ENCODE measurements at places on chromosomes 7 and 10.

- no peak for DNase-seq
Observed at GRCh38 chr7:33339074-33339790, 209.9 kb downstream of the BBS9 start.

DNA sequence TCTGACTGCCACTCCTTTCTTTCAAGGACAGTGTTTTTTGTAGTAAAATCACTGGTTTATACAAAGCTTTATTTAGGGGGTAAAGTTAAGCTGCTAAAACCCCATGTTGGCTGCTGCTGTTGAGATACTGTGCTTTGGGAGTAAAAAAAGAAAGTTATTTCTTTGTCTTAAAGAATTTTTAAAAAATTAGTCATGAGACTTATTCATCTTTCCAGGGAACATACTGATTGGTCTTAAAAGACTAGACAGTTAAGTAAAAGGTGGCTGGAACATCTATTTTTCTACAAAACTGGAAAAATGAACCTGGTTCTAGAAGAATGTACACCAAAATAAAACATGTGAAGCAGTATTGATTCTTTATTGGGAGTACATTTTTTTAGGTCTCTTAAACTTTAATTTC lies 20.6 kb downstream of the BBIP1 start:
- DNase-seq, result peak; percentile 43

DNA sequence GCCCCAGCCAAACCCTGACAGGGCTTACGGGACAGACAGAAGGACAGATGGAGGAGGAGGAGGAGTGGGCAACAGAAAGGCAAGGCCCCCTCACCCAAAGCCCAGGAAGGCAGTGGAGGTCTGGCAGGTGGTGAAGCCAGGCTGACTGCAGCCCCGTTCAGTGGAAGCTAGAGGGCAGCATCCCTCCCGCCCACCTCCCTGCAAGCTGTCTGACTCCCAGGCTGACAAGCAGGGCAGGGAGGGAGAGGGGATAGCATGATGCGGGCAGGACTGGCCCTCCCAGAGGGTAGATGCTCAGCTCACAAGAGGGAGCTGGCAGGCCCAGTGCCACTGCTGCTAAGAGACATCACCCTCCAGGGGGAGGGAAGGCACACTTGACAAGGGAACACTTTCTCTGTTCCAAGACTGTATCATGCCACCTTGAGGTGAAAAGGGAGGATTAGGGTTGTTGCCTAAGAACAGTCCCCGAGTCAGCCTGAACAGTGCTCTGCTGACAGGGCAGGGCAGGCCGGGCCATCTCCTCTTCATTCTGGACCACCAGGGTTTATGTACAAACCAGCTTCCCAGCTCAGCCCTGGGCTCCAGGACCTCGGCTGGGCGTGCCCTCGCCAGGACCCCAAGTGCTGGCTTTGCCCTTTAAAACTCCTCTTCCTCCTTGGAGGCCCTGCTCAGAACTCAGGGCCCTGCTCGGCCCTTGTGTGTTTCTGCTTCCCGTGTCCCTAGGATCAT lies 61.8 kb downstream of the RASGEF1A start:
- DNase-seq, result peak; percentile 50

GRCh38 chr7:7581531-7582179 lies 15.0 kb downstream of the MIOS start:
- DNase-seq, result no peak

DNA sequence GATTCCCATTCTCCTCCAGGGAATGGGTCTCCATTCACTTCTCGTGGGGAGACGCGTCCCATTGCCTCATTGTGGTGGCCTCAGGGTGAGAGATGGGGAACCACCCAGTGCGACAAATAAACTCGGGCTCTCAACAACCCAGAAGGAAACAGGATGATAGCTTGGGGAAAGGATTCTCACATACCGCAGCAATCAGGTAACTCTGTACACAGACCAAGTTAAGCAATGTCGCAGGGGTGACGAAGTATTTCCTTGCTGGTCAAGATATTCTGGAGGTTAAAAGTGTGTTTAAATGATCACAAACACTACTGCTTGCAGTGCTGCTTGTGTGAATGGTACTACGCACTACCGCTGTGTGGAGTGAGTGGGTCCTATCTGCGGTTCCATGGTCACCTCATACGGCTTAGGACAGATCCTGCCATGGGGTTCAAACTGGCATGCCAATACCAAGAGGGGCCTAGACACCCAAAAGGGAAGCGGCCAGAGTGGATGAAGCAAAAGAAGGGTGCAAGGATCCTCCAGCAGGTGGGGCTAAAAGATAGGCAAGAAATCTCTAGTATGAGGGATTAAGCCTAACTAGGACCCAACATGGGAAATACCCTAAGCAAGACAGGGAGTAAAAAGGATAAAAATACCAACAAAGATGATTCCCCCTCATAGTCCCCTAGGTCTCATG lies 143.8 kb upstream of the TMEM106B start:
- DNase-seq, result peak; percentile 49

- no peak for DNase-seq
Observed at GRCh38 chr10:131177431-131178327, 133.8 kb downstream of the TCERG1L start.

GRCh38 chr7:102186306-102186705 lies 100.4 kb upstream of the SH2B2 start:
- DNase-seq, result no peak

- DNase-seq, result no peak
Observed at GRCh38 chr10:85983051-85983450, 383.5 kb downstream of the GRID1 start.

- no peak for DNase-seq
Observed at GRCh38 chr10:130999376-131000202, 311.9 kb downstream of the TCERG1L start.

DNA sequence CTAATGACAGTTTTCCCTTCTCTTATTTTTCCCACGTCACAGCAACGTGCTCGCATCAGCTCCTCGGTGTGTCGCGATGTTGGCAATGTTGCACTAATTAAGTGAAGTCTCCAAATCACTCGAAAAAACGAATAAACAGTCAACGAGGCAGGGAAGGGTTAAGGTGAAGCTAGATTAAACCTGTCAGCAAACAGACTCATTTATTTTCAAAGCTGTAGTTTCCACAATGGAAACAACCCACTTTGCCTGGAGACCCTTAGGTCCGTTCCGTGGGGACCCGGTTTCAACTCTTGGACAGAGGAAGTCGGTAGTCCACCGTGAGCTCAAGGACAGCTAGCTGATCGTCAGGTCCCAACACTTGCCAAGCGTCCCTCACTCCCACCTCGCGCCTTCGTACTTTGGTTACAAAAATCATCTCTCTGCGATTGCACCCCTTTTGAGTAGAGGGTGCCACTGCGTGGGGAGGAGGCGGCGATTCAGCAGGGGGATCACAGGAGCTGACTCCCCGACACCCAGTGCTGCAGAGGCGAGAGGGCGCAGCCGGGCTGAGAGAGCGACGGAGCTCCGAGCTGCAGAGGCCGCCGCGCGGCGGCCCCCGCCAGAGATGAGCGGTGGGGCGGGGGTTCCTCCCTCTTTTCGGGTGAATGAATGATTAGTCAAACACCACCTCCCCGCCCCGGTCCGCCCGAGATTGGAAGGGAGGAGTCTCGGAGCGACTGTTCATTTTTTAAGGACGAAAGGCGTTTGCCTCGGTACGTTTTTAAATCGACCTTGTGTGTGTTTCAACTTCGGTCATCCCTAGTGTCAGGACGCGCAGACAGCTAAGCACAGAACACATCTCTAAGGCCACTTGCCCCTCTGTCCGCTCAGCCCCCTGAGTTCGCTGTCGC lies 1.3 kb upstream of the BMPER start:
- peak; percentile 65 for DNase-seq

- DNase-seq, result no peak
Observed at GRCh38 chr10:35572583-35572982, 32.6 kb upstream of the GJD4 start.

DNA sequence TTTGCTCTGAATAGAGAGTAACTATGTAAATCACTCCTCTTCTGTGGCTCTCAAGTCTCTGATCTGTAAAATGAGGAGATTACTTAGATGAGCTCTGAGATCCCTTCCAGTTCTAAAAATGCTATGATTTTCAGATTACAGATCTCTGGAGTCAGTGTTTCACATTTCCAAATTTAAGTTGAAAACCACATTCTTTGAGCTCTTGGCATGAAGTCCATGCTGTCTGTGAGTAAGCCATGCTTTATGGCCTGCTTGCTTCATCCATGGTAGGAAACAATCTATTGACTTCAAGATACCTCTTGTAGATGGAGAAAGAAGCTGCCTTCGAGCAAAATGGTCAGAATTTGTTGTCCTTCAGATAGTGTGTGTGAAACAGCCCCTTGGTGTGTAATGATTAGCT lies 64.9 kb downstream of the CELF2 start:
- DNase-seq, result no peak

DNA sequence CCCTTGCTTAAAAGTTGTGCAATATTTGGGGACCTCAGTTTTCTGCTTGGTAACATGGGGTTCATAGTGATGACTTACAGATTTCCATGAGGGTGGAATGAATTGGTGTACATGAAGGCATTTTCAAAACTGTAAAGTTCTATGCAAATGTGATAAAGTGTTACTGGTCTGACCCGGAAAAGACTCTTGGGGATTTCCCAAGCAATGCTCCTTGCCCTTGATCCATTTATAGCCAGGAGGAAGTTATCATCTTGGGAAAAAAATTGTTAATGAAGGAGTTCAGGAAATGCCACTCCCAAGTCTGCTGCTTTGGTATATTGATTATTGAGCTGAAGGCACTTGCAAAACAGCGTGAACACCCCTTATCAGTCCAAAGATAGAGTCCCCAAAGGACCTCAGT lies 96.3 kb upstream of the ZPBP start:
- no peak for DNase-seq

- DNase-seq, result peak; percentile 42
Observed at GRCh38 chr7:7228472-7228871, 46.1 kb downstream of the C1GALT1 start.

DNA sequence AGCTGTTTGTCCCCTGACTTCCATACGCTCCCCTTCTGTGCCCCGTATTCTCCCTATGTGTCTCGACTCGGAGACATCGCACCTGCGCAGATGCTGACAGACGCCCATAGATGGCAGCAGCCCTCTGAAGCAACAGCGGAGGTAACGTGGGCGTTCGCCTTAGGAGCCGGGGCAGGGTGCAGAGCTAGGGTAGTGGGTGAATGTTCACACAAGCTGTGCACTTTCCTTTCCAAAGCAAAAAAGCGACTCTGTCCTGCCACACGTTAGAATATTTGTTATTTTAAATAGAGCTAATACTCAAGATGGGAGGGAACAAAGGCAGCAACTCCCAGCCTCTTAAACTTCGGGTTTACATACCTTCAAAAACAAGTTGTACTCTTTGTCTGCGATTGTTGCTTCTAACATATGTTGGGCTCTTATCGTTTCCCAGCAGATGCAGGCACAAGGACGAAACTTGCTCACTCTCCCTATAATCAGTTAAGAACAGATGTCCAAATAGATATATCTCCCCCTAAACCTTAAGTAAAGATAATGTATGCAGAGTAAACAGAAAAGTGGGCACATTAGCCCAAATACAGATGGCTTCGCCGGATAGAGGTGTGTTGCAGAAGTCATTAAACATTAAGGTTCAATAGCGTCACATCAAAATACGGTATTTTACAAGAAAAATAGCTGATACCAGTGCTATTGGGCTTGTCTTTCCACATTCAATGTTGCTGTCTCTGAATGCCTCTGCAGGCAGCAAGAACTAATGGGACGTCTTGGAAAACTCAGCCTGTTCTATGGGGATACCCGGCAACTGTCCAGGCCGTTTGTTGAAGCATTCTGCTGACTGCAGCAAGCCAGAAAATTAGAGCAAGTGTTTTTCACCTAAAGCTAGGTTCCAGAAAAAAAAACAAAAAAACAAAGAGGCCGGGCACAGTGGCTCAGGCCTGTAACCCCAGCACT lies 340.3 kb upstream of the PRKCQ start:
- peak; percentile 54 for DNase-seq

GRCh38 chr10:4947635-4948596 lies 15.3 kb upstream of the AKR1C1 start:
- peak; percentile 91 for DNase-seq

DNA sequence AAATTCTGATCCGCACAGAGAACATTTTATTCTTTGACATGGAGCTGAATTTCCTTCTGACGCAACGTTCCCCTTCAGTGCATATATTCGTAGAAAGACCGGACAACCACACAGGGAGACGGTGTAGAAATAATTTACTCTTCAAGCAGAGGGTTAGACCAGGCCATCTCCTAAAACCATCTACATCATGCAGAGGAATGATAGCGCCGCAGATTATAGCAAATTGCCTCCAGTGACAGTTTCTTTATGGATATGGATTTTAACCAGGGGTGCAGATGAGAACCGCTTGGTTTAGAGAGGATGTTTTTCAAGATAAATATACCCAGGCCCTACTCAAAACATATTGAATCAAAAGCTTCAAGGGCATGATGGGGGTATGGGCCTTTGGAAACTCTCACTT lies 759.3 kb upstream of the AUTS2 start:
- no peak for DNase-seq
